Stimulated activated naive CD8-positive, alpha-beta T cell treated with anti-CD3 and anti-CD28 coated beads, Interleukin-15, amount 100 ng/mL, for 72 hours (primary cell): ENCODE measurements at places on chromosomes 2 and 18.

DNA sequence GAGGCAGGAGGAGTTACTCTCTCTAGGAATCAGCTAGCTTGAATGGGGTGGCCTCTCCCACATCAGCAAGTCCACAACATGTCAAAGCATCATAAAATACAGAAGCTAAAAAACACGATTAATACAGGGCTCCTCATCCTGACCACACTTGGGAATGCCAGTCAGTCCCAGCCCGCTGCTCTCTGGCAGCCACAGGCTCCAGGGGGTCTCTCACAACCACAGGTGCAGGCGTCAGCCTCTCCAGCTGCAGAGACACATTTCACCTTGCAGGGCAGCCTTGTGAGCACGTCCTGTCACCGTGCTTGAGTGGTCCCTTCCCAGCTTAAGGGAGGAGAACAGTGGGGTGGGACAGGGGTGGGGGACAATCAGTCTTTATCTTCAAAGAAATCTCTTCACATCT lies 137.4 kb upstream of the SH3BP4 start:
- no peak for DNase-seq

- DNase-seq, result no peak
These were observed 63.3 kb upstream of the AGAP1 start for GRCh38 chr2:235430366-235431083.

GRCh38 chr2:112661656-112662305 lies 16.0 kb downstream of the SLC20A1 start:
- no peak for DNase-seq

GRCh38 chr2:11338580-11338979 lies 5.9 kb downstream of the ROCK2 start:
- no peak for DNase-seq

- DNase-seq, result no peak
These were observed 82.9 kb downstream of the GRB14 start for GRCh38 chr2:164538240-164538866.

DNA sequence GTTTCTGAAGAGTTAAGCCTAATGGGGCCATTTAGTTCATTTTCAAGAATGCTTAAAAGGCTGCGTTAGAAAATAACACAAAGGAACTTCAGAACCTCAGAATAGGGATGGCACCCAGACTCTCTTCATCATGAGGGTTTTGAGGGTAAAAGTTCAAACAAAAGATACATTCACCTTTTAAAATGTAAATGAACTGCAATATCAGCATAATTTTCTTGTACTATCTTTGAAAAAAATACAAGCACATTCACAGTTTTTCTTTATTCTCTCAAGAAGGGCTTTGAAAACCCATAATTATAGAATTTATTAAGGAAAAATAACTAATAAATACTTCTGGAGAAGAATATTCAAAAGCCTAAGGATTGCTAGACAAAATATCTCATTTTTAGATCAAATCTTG lies 791.0 kb downstream of the DCC start:
- DNase-seq, result no peak

- DNase-seq, result no peak
These were observed 5.5 kb upstream of the LIMS2 start for GRCh38 chr2:127680706-127681287.

DNA sequence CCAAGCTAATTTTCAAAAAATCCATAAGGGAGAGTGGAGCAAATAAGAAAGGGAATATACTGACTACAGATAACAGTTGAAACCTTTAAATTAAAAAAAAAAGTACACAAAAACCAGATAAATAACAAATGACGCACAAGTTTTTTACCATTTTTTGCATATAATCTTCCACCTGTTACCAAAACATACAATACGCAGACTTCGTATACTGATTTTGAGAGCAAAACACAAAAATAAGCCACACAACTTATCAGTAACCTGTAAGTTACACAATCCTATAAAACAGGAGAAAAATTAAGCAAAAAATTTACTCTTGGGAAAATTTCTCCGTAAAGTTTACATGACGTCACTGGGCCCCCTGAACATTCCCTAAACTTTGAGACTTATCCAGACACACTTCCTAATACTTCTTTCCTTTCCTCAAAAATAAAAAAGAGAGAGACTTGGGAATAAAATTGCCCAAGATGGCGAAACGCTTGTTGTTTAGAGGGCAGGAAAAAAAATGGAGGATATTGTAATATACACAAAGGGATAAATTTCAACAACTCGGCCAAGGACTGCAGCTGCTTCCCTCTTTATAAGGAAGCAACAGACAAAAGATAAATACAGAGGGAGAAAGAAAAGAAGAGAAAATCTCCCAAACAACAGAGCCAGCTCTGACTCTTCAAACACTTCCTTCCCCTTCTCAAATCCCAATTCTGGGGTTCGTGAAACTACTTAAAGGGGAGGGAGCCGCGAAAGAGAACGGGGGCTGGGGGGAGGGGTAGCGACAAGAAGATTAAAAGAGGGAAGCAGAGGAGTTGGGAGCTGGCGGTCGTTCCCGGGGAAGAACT lies 1.6 kb downstream of the BAZ2B start:
- no peak for DNase-seq

- no peak for DNase-seq
These were observed 53.1 kb downstream of the SPATS2L start for GRCh38 chr2:200359552-200359951.

DNA sequence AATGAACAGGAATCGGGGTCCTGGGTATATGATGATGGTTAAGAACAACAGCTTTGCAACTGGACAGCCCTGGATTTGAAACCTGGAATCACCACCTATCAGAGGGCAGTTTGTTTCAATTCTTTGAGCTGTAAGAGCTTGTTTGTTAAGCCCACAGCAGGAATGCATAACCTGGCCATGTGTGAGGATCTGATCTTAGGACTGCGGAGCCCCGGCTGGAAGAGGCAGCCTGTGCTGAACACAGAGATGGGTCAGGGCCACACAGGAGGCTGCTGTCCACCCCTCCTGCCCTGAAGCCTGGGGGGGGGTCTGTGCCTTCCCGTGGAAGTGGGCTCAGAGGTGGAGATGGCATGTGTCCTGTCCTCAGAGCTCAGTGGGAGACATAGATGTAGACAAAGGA lies 24.3 kb downstream of the TPO start:
- no peak for DNase-seq

DNA sequence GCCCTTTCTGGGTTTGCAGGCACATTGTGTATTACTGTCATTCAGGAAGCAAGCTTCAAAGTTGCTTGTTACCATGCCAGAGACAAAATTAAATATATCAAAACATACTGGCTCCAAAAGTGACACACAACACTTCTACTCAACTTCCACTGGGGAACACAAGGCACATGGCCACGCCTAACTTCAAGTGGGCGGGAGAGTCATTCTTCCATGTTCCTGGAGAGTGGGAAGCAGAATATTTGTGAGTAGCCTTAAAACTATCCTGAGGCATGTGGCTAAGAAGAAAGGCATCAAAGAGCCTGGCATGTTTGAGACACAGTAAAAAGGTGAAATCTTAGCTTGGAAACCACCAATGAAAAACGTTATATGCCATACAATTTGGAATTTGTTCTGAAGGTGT lies 90.5 kb upstream of the TACR1 start:
- DNase-seq, result no peak

- DNase-seq, result no peak
These were observed 14.5 kb upstream of the TTR start for GRCh38 chr18:31577195-31577594.

DNA sequence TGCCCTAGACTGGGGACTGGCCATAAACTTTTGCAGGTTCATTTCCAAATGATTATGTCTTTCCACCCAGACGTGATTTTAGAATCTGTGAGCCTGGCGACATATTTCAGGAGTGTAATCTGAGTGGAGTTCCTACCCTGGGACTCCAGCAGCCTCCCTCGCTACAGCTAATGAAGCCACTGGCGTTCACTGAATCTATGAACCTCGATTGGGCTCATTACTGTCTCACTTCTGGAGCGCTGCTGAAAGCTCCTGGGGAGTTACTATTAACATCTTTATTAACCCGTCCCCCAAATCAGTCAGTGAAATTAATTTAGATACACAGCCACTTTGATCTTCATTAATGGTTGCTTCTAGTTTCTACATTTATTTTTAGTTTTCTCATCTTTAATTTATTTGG lies 56.5 kb downstream of the CDK15 start:
- no peak for DNase-seq

DNA sequence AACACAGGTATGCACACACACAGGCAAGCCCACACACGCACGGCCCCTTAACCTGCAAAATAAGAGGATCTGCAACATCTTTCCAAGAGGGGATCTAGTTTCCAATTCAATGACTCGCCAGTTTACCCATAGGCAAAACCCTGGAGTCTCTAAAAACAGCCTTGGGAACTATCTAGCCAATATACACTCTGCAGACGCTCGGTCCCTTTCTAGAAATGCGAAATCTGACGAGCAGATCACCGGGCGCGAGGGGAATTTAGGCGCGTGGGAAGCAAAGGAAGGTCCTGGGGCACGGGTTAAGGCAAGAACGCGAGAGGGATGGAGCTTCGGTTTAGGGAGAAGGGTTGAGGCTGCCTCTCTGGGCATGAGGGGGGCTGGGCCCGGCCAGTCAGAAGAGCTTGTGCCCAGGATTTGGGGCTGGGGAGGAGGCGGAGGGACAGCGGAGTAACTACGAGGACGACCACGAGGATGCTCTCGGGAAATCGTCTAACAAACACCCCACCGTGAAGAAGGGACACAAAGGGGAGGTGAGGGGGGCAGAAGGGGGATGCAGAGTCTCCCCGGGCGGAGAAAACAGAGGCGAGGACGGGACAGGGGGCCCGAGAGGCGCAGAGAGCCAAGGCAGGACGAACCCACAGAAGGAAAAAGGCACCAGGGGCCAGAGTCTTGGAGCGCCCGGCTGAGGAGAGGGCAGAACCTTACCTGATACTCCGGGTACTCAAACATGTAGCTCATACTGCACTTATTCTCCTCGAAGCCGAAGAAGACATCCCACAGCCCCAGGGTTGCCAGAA lies 542 bp downstream of the PGAP1 start:
- peak; percentile 31 for DNase-seq

DNA sequence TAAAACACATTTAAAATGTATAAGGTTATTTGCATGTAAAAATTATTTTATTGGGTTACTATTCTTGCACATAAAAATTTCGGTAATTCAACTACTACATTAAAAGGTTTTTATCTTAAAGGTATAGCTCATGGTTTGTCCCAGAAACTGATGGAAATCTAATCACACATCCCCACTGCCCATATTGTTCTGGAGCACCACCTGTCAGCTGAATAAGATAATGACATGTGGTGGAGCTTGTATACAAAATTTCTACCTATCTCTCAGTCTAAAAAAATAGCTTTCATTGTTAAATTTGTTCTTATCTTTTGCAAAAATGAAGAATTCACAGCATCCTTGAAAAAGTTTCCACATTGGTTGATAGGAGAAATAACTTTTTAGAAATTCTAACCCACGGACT lies 18.3 kb downstream of the ERBB4 start:
- DNase-seq, result no peak

DNA sequence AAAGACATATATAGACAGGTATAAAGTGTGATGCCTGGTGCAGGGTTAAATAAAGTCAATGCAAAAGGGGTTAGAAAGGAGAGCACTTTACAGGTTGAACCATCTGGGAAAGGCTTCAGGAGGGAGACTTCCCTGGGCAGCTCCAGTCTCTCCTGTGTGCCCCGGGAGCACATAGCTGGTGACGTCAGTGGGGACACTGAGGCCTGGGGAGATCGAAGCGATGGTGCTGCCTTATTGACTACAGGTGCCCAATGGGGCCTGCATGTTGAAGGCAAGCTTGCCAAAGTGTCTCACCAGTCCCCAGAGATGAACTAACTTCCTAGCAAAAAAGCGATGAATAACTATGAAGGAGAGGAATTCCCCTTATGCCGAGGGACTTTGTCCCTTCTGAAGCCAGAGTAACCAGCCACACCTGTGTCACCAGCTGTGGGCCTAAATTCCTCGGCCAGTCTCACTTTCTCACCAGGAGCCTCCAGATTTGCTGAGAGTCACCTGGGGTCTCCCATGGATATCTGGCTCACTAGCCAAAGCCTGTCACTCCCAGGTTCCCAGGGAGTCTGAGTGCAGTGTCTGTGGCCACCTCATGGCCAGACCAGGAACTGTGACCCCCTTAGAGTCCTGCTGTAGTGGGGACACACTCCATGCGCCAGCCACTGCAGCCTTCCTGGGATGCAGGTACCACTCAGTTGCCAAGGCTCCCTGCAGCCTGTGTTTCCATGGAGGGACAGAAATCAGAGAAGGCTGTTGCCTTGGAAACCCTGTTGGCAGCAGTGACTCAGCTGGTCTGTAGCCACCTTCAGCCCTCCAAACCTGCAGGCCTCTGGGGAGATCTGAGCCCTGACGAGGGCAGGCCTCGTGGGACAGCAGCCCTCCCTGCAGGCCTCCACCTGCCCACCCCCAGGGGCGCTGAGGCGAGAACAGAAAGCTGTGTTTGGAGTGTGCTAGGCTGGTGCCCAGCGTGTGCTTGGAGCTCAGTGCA lies 128.7 kb downstream of the CTIF start:
- DNase-seq, result no peak

GRCh38 chr2:168085801-168086361 lies 161.5 kb downstream of the STK39 start:
- DNase-seq, result no peak

- no peak for DNase-seq
These were observed 28.5 kb downstream of the ZNF516 start for GRCh38 chr18:76466410-76466991.

GRCh38 chr18:55084550-55084949 lies 125.3 kb upstream of the CCDC68 start:
- DNase-seq, result no peak

DNA sequence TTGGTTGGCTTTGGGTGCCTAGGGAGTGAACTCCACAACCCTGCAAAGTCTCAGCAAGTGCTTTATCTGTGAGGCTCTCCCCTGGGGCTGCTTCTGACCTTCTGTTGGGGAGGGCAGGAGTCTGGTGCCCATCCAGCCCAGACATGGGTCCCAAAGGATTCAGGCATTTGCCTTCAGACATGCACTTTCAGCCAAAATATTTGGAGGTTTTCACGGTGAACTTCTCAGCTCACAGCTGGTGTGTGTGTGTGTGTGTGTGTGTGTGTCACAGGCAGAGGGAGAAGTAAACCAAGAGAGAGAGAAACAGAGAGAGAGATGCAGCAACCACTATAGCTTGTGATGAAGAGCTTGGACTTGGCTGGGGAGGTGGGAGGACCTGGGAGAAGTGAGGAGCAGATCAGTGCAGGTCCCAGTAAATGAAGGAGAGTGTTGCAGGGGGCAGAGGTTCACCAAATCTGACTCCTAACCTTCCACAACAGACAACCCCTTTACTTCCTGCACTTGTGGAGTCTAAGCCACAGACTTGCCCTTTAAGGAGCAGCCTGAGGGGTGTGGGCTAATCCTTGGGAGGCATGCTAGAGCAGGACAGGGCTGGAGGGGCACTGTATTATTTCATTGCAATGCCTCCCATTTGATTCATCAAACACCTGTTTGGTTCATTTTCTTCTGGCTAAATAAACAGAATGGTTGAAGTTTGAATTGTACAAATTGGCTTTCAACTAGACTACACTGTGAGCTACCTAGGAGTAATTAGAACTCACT lies 14.1 kb downstream of the SLC9A4 start:
- DNase-seq, result no peak

GRCh38 chr2:217479566-217479965 lies 523.2 kb downstream of the TNS1 start:
- no peak for DNase-seq

DNA sequence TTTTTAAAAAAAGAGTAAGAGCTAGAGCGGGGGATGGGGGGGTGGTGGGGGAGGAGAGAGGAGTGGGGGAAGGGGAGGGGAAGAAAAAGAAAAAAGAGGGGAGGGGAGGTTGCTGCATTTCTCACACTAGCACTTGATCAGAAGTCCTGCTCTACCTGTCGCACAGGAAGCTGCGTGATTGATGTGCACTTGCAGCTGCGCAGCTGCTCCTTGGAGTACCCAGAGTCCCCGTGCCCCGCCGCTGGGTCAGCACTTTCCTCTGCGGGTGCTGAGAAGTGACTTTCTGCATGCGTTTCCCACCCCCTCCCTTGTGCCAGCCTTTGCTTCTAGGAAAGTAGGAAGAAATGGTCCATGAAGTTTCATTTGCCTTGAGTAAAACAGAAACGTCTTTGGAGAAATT lies 297.3 kb downstream of the ETAA1 start:
- DNase-seq, result no peak
